ENCODE measurements at places on chromosomes 2 and 18.

- no peak for DNase-seq
Observed at GRCh38 chr2:138564586-138565229, 63.1 kb downstream of the SPOPL start.

DNA sequence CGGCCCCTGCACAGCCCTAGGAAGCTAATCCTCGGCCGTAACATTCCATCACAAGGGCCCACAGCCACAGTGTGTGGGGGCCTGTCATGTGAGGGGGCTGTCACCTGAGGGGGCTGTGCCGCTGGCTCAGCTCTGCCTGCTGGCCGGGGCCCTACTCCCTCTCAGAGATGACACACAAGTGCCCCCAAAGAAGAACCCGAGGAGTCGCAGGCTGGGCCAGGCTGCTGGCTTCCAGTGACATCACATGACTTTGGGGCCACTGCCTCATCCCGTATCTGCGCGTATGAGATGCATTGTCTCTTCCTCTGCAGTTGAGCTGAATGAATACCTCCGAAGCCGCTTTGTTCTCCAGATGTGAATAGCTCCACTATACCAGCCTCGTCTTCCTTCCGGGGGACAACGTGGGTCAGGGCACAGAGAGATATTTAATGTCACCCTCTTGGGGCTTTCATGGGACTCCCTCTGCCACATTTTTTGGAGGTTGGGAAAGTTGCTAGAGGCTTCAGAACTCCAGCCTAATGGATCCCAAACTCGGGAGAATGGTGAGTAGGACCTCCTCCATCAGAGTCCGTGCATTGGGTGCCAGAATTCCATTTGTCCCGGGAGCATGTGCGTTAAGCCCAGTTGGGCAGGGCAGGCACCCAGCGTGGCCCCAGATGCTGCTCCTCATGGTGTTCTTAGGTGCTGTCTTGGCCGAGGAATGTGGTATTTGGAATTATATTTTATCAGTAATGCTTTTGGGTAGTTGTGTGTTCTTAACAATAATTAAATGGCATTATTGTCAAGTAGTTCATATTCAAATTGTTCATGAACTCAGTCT is at the start of gene CNDP1:
Gene CNDP1 (plus strand): TSS at position 351 of the 820 bp plus-strand sequence. CDS start 168 bp downstream, at position 519.
- no peak for DNase-seq

GRCh38 chr2:156526950-156527636 is 90.9 kb downstream of the GPD2 start:
- DNase-seq = no peak

DNA sequence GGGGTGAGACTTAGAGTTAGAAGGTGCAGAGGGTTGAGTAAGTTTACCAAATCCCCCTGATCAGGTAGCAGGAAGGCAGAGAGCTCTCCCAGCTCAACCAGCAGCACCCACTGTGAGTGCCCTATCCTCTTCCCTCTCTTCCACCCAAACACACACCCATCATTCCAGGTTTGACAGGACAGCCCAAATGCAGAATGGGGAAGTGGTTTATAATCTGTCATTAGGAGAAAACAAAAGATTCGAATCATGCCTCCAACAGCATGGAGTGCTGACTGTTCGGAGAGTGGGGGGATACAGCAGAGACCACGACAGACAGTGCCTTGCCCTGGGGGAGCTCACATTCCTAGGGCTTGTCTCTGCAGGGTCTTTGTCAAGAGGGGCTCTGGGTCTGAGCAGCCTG is 11.7 kb downstream of the CXCR2 start:
- no peak for DNase-seq

DNA sequence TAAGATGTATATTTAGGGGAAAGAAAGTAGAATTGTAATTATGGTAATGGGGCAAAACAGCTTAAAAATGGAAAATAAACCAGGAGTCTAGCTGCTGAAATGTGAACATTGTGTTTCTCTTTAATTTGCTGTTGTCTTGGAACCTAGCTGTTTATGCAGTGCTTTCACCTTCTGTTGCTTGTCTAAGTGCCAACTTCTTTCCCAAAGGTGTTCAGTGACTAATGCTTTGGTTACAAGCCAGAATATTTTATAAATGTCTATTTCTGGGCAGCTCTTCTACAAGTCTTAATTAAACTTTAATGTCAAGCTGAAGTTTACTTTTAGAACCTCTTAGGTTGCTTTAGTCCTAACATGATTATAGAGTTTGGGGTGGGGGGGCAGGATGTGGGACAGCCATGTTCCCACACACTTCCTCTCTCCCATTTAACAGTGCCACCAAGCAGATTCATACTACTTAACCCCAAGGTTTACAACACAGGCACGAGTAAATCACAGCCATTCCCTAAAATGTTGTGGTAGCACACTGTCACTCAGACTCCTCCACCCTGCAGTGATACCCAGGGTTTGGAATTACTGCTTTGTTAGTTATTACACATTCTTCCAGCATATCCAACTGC is 60.6 kb downstream of the ITGA4 start:
- no peak for DNase-seq

GRCh38 chr2:95376311-95377215 is 25.9 kb upstream of the FAHD2A start:
- no peak for DNase-seq

GRCh38 chr18:1840878-1841277 is 730.4 kb downstream of the METTL4 start:
- DNase-seq = no peak

DNA sequence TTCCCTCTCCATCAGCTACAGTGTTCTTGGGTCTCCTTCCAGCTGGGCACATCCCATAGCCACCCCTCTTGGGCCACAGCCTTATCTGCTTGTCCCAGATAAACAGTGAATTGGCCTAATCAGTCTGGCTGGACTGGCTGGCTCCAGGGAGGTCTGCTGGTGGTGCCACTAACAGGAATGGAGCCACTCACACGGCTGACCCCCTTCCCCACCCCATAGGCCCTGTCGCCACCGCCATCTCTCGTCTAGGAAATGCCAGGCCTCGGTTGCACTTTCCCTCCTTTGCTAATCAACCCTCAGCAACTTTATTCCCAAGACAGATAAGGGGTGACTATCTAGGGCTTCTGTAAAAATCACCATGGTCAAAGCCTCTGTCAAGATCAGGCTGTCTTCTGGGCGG is 23.0 kb upstream of the TNP1 start:
- no peak for DNase-seq

DNA sequence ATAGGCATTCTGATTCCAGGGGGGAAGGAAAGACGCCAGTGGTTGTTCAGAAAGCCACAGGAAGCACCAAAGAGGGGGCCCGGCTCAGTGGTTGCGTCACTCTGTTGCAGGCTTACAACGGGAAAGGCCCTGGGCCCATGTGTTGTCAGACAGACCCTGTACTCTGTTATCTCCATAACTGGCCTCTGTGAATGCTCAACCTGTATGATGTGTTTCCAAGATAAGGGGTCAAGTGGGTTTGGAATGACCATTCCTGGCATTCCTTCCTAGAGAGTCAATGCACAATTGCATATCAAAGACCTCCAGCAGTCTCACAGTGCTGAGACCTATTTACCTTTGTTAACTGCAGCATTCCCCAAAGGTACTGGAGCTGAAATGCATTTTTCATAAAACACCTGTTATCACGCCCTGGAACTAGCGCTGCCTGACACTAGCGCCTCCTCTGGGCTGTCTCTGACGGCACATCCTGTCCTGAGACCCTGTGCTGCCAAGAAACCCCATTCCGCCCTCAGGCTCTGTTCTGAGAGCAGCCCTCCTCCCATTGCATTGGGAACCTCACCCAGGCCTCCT is 13.2 kb upstream of the LRRFIP1 start:
- DNase-seq = no peak

GRCh38 chr2:136051001-136051724 is 65.7 kb upstream of the DARS1 start:
- DNase-seq = no peak

DNA sequence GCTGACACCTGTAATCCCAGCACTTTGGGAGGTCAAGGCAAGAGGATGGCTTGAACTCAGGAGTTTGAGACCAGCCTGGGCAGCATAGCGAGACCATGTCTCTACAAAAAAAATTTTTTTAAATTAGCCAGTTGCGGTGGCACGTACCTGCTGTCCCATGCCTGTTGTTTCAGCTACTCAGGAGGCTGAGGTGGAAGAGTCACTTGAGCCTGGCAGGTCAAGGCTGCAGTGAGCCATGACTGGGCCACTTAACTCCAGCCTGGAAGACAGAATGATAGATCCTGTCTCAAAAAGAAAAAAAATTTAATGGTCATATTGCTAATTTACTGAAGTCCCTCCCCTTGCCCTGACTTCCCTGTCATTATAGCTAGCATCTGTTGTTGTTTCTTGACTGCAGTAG is 112.6 kb downstream of the ARHGAP28 start:
- DNase-seq = no peak

GRCh38 chr2:186532891-186533290 is 46.8 kb downstream of the ZC3H15 start:
- DNase-seq = no peak

- no peak for DNase-seq
Observed at GRCh38 chr18:76491776-76492668, 3.0 kb downstream of the ZNF516 start.

- DNase-seq = no peak
Observed at GRCh38 chr2:23695214-23695889, 231.6 kb downstream of the ATAD2B start.

- DNase-seq = no peak
Observed at GRCh38 chr18:46732801-46733200, 24.1 kb downstream of the ST8SIA5 start.

- DNase-seq = no peak
Observed at GRCh38 chr2:15278296-15278695, 282.8 kb downstream of the NBAS start.

DNA sequence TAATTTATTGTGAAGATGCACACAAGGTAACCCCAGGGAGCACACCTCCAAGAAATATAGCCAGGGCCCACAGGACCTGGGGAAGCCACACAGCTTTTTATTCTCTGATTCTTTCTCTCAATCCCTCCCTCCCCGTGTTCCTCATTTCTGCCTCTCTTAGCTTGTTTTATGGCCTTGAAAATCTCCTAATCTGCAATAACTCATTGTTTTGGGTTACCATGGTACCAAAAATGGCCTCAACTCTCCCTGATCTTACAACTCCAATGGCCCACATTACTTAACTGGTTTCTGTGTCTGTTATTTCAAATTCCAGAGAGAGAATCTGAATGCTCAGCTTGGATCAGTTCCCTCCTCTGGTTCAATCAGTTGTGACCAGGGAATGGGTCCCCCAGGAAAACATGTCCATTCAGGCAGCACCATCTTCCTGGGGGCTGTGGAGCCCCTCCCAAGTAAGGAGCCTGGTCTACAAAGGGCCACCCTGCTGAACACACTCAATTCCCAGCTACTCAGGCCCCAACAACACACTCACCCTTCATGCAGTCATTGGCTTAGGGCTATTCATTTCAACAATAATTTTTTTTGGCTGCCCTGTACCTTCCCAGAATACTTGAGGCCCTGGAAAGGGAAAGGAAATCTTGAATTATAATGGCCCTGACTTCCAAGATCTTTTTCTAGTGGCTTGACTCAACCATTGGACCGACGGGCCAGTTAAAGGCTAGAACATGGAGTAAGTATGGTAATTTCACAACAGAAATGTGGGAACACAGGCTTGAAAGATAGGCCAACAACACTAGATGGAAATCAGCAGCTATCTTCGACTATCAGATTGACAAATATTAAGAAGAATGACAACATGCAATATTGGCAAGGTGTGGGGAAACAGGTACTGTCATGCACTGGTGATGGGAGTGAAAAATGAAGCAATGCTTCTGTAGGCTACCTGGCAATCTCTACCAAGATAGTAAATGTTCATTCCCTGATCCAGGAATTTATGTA is 41.6 kb upstream of the ST3GAL5 start:
- DNase-seq = no peak
